Stomach (tissue), 19 donors: ENCODE measurements at places on chromosomes 5 and 9. TPM values are rescaled to one million over a fixed set of nuclear protein-coding genes. Genes with fewer than 3 reads are reported as not detected.

CD180 gene
- 0.37 TPM for total RNA-seq

CDC42SE2 gene
- total RNA-seq = 87.9 TPM

CTNND2 gene
- 0.29 TPM for total RNA-seq

FAT2 gene
- total RNA-seq = 0.18 TPM

CARTPT gene
- not detected for total RNA-seq

LECT2 gene
- not detected for total RNA-seq

DNA sequence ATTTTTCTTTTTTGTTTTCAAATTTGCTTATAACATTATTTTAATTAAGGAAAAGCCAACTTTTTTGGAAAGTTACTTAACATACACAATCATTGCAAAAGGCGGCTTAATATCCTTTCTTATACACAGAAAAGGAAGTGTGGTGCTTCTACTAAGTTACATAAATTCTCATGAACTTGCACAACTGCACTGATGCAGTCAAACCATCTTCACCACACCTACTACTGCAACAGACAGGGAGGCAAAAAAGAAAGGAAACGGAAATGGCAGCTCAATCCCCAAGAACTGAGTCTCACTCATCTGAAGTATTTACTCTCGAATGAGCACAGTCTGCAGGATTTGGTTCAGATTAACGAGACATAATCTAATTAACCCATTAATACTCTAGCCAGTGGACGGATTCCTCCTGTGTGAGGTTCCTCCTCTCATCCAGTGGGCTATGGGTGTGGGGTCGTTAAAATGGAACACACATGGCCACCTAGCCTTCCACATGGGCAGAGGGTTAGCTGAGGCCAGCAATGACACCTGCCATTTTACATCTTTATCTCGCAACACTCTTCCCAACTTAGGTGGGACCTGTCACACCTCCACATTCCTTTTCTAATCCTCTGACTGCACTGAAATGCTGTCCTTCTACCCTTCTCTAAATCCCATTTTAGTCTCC is 30.0 kb downstream of the GOLM1 start:
- no peak for DNase-seq

- DNase-seq = no peak
Observed at GRCh38 chr5:96548905-96549304, 113.3 kb upstream of the CAST start.

DNA sequence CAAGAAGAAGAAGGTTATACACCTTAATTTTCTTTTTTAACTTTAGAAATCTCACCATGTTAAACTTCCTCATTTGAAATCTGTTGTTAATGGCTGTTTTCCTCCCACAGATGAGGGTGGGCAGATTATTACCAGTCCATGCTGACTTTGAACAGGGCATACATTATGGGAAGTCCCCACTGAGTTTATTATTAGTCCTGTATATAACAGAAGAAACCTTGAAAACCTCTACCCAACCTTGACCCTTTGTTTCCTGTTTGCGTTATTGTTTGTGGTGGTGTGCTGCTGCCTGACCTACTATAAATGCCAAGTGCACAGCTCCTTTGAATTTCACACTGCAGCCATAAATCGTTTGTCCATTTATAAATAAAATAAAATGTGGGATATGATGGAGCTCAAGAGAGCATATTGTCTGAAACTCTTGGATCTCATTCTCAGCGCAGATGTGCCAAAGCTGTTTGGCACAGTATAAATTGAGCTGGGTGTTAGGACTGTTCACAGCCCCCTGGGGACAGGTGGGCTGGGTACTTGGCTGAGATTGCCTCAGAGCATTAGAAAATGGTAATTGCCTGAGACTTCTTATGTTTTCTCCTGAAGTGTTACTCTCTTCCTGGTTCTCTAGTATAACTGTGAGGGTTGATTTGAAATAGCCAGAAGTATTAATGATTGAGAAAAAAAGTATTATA is 139.6 kb downstream of the SPATA31D1 start:
- DNase-seq = peak; percentile 21

GRCh38 chr9:88396836-88397577 is 8.8 kb downstream of the SPIN1 start:
- no peak for DNase-seq

GRCh38 chr9:89978185-89978584 is 373.4 kb downstream of the GADD45G start:
- DNase-seq = peak; percentile 33

DNA sequence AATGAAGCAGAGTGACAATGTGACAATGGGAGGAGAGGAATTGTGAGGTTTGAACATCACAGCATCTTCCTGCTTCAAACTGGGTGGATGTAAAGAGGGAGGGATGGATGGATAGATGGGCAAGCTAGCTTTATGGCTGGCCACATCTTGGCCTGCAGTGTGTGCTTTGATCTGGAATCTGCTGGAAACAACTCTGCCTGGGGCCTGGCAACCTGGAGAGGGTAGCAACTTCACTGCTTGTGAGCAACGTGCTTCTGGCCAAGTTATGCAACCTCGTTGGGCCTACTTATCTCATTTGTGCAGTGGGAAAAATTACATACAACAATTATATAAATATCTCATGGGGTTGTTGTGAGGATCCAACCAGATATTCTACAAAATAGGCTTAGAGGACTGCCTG is 5.3 kb downstream of the IL9 start:
- no peak for DNase-seq

DNA sequence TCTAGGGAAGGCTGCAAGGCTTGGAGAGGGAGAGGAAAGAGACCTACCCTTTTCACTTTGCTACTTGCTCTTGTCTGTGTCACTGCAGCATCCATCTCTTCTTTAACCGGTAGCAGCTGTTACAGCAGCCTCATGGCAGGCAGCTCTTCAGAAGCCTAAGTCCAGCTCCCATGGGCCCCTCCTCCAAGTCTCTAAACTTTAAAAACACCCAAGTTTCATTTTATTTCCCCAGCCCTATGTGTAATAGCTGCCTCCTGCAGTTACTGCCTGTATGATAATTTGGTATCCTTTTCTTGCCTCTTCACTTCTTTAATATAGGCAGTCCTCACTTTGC is 313.1 kb upstream of the PIK3R1 start:
- DNase-seq = no peak

GRCh38 chr9:36431078-36431477 is 31.0 kb upstream of the RNF38 start:
- no peak for DNase-seq

DNA sequence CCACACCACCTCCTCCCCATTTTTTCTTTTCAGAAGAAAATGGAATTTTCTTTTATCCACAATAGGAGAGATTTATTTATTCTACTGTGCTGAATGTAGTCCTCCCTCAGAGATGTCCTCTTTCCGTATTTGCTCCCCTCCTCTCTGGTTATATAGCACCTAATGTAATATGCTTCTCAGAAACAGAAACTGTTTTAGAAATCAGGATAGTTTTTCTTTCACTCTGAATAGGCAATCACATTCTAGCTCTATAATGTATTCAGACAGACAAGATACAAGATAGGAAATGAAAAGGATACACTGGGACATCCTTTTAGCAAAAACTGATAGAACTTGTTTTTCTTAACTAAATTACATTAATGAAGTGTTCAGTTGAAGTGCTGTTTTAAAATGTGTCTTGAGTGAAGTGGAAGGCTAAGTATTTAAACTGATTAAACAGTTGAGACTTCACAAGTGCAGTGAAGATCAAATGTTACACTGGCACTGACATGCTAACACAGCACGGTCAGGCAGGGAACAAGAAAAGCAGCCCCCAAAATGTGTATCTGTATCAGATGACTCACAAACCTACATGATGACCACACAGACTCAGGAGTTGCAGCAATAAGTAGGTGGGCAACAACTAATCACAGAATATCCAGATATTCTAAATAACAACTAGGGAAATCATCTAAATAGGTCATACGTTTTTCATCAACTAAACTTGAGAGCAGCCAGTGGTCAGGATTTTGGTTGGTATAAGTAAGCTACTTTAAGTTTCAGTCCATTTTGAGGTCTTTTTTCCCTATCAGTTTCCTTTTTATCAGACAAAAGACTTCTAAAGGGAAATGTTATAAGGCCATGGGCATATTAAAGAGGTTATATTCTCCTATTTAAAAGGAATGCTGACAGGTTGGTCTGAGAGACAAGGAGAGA is 260.4 kb downstream of the MLLT3 start:
- DNase-seq = no peak

DNA sequence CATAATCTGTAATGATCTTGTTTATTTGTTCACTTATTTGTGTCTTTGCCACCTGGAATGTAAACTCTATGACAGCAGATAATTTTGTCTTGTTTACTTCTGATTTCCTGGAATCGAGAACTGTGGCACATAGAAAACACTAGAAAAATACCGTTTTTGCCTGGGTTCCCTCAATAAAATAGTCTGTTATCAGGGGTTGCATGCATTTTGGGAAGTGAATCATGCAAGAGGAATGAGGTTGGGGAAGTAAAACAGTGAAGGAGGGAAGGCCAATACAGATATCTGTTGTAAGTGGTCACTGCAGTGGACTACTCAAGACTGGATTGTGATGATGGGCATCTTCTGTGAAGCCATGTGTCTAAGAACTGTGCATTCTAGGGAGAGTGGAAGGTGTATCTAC is 45.2 kb upstream of the IL6ST start:
- no peak for DNase-seq

GRCh38 chr9:70058569-70059116 is 15.0 kb downstream of the MAMDC2 start:
- DNase-seq = no peak

DNA sequence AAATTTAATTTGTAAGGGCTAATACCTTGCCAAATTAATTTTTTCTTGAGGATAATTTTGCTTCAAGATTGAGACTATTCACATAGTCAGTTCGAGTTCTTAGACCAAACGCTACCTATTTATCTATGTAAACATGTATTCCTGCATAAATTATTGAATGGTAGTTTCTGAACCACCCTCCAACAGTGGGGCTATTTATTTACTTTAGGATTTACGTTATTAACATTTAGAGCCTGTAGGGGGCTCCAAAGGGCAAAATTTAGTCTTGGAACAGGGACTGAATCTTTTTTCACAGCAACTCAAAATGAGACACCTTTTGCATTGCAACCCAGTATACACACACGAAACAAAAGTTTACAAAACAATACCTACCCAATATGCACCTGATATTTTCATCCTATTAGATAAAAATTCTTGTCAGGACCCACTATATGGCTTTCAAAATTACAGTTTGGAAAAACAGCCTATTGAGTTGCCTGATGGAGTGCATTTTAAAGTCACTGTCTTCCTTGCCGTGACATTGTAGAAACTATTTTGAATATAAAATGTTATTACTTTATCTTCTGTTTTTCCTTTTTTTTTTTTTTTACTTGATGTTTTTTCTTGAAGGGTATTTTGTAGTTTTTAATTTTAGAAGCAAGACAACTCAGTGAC is 47.1 kb upstream of the POU4F3 start:
- peak; percentile 70 for DNase-seq

GRCh38 chr5:2032432-2032831 is 149.7 kb upstream of the IRX4 start:
- DNase-seq = no peak

DNA sequence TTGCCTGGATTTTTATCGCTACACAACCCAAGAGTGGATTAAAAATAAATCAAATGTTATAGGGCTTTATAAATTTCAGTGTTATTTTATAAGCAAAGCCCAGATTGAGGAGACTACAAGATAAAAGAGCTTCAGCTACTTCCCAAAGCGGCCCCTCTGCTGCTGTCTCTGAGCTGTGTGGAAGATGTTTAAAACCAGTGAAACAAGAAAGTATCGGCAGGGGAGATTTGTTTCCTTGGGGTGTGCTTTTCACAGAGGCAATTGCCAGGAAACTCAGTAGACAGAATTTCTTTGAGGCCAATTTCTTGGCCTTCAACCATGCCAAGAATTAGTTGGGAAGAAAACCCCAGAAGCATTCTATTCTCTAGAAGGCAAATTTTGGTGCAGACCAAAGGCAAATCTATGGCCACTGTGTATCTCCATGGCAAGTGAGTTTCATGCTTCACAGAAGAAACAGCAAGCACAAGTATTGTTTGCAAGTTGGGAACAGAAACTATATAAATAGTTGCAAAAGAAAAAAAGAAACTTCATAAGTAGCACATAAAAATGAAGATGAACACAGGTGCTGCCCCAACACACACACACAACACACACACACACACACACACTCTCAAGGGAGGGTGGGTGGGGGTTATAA is 197.2 kb downstream of the PARP8 start:
- DNase-seq = no peak

DNA sequence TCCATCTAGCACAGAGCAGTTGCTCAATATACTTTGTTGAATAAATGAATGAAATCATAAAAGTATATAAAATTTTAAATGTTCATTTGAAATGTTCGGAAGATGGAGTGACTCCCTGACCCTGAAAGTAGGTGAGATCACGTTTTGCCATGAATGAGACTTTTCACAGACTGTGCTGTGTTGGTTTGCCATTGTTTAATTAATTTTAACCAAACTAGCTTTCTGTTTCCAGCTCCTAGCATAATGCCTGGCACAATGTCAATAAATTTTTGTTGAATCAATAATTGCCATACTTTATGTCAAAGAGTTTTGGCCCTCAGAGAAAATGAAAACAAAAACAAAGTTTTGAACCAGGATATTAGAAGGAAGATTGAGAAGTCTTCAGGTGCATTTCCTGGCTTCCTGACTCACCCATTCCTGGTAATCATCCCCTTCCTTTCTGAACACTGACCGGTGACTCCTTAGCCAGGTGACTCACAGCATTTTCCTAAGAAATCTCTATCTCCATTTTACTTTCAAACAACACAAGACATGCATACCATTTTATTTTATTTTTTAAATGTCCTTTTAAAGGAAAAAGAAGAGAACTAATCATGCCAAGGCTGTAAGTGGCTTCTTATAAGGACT is 15.1 kb downstream of the SLC28A3 start:
- no peak for DNase-seq

DNA sequence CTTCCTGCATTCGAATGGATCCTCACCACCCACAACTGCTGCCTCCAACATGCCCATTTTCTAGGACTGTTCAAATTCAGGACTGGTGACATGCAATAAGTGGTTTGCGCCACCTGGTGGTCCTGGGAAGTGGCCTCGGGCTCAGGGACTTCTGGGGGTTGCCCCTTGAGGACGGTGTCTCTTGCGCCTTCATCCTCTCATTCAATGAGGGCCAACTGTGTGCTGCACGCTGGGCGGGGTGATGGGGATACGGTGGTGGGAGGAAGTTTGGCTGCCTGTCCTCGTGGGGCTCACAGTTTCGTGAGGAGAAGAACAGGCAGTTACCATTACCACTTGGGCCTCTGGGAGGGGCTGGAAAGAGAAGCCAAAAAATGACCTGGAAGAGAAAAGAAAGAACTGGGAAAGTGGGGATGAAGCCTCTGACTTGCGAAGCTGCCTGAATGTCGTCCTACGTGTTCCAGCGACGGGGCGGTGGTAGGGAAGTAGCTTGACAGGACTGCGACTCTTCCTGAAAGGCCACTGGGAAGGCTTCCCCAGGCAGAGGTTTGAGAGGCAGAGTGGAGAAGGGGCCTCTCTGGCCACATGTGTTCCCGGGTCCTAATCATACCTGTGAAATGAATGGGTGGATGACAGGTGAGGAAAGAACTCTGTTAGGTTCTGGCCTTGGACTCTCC is 49.0 kb downstream of the PSD2 start:
- peak; percentile 84 for DNase-seq

DNA sequence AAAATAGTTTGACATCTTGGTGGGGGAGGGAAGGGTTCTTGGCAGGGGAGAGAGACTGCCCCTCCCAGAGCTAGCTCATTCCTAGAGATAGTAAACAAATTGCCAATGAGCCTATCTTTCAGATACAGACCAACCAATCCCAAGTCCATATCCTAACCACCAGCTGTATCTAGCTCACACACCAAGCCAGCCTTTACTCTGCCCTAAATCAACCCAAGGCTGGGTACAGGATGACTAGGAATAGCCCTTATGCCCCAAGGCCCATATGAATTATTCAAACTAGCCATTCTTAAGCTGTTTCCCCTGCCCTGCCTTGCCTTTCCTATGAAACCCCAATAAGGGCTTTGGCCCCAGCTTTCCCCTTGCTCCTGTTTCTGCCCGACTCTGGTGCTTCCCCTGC is 281.3 kb upstream of the PANK3 start:
- DNase-seq = no peak
